ENCODE measurements at places on chromosomes 5 and 9. TPM values are rescaled to one million over a fixed set of nuclear protein-coding genes. Genes with fewer than 3 reads are reported as not detected.

Gene BTNL8
- not detected for total RNA-seq

DNA sequence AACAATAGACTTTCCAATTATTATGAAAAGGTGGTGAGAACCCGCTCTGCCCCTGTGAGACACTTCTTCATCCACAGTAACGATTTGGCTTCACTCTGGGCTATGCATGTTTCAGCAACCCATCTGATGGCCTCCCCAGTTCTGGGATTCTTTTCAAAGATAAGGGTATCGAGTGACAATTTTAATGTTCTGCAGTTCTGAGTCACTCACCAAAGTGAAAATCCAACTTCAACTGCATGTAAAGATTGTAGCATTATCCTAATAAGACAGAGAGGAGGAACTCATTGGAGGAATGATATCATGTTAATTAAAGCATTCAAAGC lies 1078.3 kb upstream of the SEMA6A start:
- no peak for DNase-seq

GRCh38 chr9:136814725-136815421 lies 7.1 kb downstream of the RABL6 start:
- no peak for DNase-seq

GRCh38 chr9:125681657-125682056 lies 25.4 kb downstream of the MAPKAP1 start:
- no peak for DNase-seq

All from astrocyte (in vitro differentiated cells and primary cell).